ENCODE measurements at places on chromosomes 16 and 17.

DNA sequence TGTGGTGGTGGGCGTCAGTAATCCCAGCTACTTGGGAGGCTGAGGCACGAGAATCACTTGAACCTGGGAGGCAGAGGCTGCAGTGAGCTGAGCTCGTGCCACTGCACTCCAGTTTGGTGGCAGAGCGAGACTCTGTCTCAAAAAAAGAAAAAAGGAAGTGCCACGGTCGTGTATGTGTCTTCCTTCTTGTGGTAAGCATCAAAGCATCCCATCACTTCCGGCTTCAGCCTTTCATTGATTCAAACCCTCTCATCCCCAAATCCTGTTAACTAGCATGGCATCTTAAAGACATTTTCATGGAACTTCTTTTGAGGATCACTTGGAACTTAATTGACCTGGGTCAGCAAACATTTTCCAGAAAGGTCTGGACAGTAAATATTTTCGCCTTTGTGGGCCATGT is 126.2 kb downstream of the CPPED1 start:
- no peak for DNase-seq

- no peak for DNase-seq
Measured at GRCh38 chr16:77273815-77274214, 74.6 kb downstream of the SYCE1L start.

DNA sequence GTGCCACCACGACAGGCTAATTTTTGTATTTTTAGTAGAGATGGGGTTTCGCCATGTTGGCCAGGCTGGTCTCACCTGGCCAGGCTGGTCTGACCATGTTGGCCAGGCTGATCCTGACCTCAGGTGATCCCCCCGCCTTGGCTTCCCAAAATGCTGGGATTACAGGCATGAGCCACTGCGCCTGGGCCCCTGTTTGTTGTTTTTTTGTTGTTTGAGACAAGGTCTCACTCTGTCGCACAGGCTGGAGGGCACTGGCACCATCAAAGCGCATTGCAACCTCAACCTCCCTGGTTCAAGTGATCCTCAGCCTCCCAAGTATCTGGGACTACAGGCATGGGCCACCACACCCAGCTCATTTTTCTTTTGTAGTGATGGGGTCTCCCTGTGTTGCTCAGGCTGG is 43.7 kb upstream of the TAOK1 start:
- DNase-seq: no peak

- no peak for DNase-seq
Measured at GRCh38 chr16:52372313-52372712, 174.6 kb downstream of the TOX3 start.

DNA sequence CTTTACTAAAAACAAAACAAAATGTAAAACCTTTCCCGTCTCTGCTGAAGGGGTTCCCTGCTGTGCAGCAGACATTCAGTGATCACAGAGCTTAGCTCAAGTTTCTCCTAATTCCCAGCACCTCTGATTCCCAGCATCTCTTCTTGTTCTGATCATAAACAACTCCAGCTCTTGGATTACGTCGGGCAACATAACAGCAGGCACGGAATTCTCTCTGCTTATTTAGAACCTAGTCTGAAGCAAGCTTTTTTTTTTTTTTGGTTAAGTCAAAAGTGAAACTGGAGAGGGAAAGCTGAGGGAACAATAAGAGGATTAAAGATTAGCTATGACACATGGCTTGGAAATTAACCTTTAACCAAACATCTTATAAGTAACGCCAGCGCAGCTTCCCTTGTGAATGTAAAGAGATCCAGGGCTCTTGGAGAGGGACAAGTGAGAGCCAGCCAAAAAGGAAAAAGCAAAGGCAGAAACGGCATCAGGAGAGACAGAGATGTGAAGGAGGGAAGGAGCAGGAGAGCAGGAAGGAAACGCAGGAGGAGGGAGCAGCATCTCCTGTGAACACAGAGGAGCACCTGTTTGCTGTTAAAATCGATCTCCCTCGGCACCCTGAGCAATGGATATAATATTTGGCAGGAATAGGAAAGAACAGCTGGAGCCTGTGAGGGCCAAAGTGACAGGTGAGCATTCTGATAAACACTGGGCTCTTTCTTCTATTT is at the start of gene BCO1:
Gene BCO1 (plus strand): TSS at position 394 of the 716 bp plus-strand sequence. CDS start 220 bp downstream, at position 614.
- no peak for DNase-seq

- DNase-seq: no peak
Measured at GRCh38 chr16:14015033-14015432, 56.1 kb upstream of the MRTFB start.

- no peak for DNase-seq
Measured at GRCh38 chr17:81870981-81871386, at the start of gene ARHGDIA. Gene ARHGDIA (minus strand): TSS chr17:81871337. CDS start chr17:81869930, 1,407 bp downstream.

- no peak for DNase-seq
Measured at GRCh38 chr16:48546774-48547173, 63.2 kb downstream of the N4BP1 start.

Data from amygdala (tissue), 56 donors.